ENCODE measurements at places on chromosomes 3 and 15. TPM values are rescaled to one million over a fixed set of nuclear protein-coding genes. Genes with fewer than 3 reads are reported as not detected.

The SPINT1 gene
- total RNA-seq = 274 TPM

The PRR20G gene
- total RNA-seq = not detected

The REC114 gene
- not detected for total RNA-seq

The DUOXA2 gene
- not detected for total RNA-seq

The ADPRH gene
- total RNA-seq = 1.1 TPM

The TEX55 gene
- total RNA-seq = not detected

The AHSG gene
- not detected for total RNA-seq

The TM4SF18 gene
- total RNA-seq = 8.0 TPM

The GP5 gene
- not detected for total RNA-seq

The TJP1 gene
- 56.7 TPM for total RNA-seq

The KNG1 gene
- not detected for total RNA-seq

The CP gene
- total RNA-seq = 0.21 TPM

The LRRC34 gene
- 0.64 TPM for total RNA-seq

The SCN10A gene
- total RNA-seq = not detected

The LRRC58 gene
- total RNA-seq = 36.4 TPM

The IL17RE gene
- 2.7 TPM for total RNA-seq

The RHCG gene
- 310 TPM for total RNA-seq

The GALNT15 gene
- total RNA-seq = 0.21 TPM

The LAMB2 gene
- total RNA-seq = 328 TPM

The MST1 gene
- total RNA-seq = 8.3 TPM

The GNB5 gene
- total RNA-seq = 46.9 TPM

All from tracheal epithelial cell (primary cell).